ENCODE measurements at places on chromosomes 4 and X.

GRCh38 chr4:148557793-148558192 lies 115.6 kb upstream of the NR3C2 start:
- no peak for DNase-seq

DNA sequence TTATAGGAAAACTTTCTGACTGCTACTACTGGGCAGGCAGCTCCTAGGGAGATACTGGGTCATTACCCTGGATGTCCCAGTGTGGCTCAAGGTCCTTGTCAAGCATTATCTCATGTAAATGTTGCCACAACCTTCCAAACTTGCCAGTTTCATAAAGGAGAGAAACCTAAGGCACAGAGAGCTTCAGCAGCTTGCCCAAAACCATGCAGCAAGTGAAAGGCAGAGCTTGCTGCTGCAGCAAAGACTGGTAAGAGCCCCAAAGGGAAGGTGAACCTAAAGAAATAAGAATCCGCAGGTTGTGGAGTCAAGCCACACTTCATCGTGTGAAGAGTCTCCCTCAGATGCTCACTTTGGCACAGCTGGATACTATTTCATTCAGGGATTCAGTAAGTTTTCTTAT lies 2.3 kb downstream of the MPP1 start:
- no peak for DNase-seq

DNA sequence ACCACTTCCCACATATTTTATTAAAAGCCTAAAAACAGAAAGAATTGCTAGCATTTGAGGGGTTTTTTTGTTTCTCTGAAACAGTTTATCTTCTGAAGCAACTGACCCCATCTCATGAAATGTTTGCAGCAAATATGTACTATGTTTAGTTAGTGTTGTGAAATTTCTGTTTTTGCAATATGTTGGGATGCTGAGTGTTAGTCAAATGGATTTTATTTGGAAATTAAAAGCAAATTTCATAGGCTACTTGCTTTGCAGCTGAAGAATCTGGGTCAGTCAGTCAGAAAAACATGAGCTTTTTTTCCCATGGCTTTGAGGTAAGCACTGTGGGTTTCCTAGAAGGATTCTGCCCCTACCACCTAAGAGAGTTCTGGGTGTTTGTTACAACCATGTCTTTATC lies 184.9 kb upstream of the DKK2 start:
- DNase-seq, result no peak

GRCh38 chr4:54945838-54946237 lies 179.6 kb downstream of the KDR start:
- DNase-seq, result no peak

- DNase-seq, result no peak
Observed at GRCh38 chr4:81031796-81032551, 1.5 kb downstream of the BMP3 start.

GRCh38 chr4:38873290-38873944 lies 5.8 kb downstream of the FAM114A1 start:
- no peak for DNase-seq

DNA sequence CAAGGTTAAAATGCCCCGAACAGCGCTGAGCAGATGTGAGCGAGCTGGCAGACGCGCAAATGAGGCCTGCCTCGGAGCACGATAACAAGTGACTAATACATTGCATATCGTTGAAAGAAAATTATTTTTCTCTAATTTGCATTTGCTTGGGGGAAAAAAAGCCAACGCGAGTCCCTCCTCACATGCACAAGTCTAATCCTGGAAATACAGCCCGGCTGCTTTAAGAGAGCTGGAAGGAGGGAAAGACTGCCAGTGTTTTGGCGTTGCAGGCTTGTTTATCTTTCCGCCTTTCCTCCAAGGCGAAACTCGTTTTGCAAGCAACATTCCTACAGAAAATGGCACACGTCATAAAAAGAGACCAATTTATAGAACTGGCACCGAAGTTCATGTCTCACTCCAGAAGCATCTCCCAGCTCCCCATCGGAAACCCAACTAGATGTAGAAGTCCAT lies 12.6 kb downstream of the BCOR start:
- DNase-seq, result peak; percentile 80

DNA sequence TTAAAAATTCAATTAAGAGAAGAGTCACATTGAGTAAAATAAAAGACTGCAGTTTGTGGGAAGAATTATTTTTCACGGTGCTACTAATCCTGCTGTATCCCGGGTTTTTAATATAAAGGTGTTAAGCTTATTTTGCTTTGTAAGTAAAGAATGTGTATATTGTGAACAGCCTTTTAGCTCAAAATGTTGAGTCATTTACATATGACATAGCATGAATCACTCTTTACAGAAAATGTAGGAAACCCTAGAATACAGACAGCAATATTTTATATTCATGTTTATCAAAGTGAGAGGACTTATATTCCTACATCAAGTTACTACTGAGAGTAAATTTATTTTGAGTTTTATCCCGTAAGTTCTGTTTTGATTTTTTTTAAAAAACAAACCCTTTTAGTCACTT lies 39.7 kb downstream of the IRS4 start:
- no peak for DNase-seq

- DNase-seq, result no peak
Observed at GRCh38 chrX:17595456-17596035, 141.7 kb upstream of the SCML1 start.

- no peak for DNase-seq
Observed at GRCh38 chrX:20571611-20572010, 304.9 kb upstream of the RPS6KA3 start.

DNA sequence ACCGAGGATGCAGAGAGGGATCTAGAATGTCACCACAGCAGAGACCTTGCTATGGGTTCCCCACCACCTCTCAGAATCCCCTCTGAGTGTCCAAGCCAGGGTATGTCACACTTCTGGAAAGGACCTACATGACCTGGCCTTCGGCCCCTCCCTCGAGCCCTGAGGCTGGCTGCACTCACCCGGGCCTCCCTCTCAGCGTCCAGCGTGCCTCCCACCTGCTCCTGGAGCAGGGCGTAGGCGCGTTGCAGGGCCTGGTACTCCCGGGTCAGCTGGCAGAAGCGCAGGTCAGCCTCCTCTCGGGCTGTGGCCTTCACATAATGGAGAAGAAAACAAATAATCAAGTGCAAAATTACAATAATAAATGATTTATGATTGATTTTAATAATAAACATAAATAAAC lies 43.9 kb upstream of the C4orf50 start:
- no peak for DNase-seq

DNA sequence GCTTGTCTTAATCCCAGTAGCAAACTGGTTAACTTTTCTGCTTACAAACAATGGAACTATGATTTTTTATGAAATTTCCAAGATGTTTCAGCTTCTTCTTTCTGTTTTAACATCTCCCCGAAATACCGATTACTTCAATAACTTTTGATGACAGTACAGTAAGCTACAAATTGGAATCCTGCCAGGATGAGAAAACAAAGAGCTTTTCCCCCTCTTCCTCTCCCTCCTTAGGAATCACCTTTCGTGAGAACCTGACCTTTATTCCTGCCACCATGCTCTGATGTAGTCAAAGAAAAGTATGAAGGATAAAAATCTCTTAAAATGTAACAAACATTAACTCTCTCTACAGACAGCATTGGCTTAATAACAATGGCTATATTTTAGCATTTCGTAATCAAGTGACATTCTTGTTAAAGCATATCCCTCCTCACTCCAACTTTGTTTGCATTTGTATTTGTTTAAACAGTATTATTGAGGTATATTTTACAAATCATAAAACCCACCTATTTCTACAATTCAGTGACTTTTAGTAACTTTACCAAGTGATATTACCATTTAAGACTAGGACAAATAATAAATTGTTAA lies 148.7 kb upstream of the NAP1L5 start:
- DNase-seq, result no peak

DNA sequence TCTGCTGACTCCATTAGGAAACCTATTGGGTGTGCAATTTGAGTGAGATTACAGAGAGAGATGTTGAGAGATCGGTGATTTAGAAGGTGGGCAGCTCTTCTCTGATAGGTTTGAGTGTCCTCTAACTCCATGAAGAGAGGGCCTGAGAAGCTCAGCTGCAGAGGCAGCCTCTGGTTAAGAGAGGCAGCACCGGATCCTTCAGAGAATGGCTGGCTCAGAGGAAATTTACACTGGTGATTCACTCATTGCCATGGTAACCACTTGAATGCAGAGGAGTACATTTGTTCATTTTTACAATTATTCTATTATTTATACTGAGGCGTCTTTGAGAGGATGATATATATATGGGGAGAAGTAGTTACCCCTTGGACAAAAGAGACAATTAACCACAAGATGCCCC lies 171.7 kb downstream of the PDGFRA start:
- DNase-seq, result peak; percentile 7

GRCh38 chr4:186827534-186827897 lies 103.9 kb upstream of the FAT1 start:
- DNase-seq, result no peak

DNA sequence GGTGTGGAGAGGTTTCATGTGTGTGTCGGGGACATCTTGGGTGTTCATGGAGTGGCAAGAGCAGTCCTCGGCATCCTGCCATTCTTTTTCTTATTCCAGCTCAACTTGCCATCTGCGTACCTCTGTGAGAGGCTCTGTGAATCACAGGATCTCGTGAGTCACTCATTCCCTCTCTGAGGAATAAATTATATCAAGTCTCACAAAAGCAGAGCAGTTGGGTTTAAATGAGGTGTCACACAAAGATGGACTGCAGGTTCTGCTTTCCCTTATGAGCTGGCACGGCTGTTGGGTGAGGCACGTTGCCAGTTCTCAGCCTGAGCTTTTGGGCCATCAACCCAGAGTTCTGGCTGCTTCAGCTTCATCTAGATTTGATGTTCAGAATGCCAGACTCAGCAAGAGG lies 6.8 kb upstream of the OCIAD2 start:
- no peak for DNase-seq

DNA sequence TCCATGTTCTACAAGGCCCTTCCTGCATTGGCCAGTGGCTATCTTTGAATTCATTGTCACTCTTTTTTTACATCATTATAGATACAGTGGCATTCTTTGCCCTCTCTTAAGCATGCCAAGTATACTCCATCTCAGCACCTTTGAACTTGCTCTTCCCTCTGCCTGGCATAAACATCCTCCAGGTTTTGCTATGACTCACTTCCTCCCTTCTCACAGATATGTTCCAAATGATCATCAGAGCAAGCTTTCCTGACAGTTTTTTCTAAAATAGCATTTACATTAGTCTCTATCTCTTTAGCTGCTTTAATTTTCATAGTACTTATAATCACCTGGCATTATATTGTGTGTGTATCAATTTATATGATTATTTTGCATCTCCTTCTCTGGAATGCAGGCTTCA lies 553.3 kb upstream of the MAGEB2 start:
- DNase-seq, result no peak

- no peak for DNase-seq
Observed at GRCh38 chr4:77124576-77124975, 32.4 kb upstream of the CCNG2 start.

GRCh38 chr4:147678796-147679549 lies 5.0 kb downstream of the PRMT9 start:
- DNase-seq, result no peak

GRCh38 chrX:63511361-63511760 lies 160.2 kb upstream of the SPIN4 start:
- DNase-seq, result no peak

- DNase-seq, result no peak
Observed at GRCh38 chr4:48907706-48908477, 1.3 kb upstream of the OCIAD2 start.

- DNase-seq, result no peak
Observed at GRCh38 chrX:112822892-112823291, 17.7 kb downstream of the AMOT start.

- DNase-seq, result no peak
Observed at GRCh38 chrX:48792219-48792618, 5.8 kb downstream of the GATA1 start.

DNA sequence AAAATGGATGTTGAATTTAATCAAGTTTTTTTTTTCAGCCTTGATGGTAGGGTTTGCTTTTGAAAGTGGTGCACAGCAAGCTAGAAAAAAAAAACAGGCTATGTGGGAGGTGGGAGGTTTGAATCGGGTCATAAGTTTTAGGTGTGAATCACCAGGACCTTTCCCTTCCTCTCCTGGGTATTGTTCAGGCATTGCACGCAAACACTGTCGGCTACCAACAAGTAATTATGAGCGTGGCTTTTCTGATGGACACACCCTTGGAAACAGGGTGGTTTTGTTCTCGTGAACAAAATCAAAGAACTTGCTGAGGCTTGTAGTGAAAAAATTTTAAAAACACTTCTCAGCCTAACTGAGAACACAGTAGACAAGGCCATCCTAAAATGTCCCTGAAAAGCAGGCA lies 18.1 kb downstream of the PIR start:
- DNase-seq, result no peak

- no peak for DNase-seq
Observed at GRCh38 chr4:26220696-26221095, 100.1 kb upstream of the RBPJ start.

- DNase-seq, result no peak
Observed at GRCh38 chr4:2825740-2826139, 17.9 kb upstream of the ADD1 start.

- DNase-seq, result no peak
Observed at GRCh38 chrX:38937400-38937799, 136.1 kb downstream of the MID1IP1 start.

GRCh38 chr4:68076194-68076593 lies 53.5 kb downstream of the TMPRSS11F start:
- DNase-seq, result no peak

DNA sequence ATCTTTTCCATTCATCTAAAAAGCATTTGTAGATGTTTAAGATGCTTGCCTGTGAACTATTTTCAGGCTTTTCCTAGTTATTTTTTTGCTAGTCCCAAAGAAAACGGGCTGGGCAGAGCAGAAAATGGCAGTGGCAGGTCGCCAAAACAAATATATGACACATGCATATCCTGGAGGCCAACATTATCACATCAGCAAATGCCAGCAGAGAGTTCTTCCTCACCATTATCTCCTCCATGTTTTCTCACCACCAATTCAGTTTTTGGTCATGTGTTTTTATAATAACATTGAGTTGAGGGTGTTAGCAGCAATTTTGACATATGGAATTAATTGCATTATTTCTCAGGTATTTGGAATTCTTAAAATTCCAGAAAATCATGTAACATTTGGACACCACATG lies 97.9 kb upstream of the EOLA2 start:
- DNase-seq, result peak; percentile 22

GRCh38 chr4:158442736-158443135 lies 78.9 kb upstream of the RXFP1 start:
- DNase-seq, result no peak

DNA sequence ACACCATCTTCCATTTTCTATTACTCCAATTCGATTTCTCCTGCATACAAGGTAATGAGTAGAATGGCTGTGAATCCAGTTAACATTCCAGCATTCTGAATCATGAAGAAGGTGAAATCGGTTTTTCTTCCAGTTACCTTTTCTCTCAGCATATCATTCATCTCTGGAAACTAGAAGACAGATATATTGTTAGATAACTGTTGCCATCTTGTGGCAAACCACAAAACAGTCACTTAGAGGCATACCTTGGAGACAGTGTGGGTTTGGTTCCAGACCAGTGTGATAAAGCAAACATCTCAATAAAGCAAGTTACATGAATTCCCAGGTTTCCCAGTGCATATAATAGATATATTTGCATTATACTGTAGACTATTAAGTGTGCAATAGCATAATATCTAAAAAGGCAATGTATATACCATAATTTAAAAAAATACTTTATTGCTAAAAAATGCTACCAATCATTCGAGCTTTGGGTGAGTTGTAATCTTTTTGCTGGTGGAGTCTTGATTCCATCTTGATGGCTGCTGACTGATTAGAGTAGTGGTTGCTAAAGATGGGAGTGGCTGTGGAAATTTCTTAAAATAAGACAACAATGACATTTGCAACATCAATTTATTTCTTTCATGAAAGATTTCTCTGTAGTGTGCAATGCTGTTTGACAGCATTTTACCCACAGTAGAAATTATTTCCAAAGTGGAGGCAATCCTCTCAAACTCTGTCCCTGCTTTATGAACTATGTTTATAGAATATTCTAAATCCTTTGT lies 82.1 kb downstream of the SLC39A8 start:
- DNase-seq, result peak; percentile 3
